ENCODE measurements at places on chromosomes 3 and 15.

- no peak for DNase-seq
These were observed 22.7 kb downstream of the PSMD6 start for GRCh38 chr3:64000453-64001055.

GRCh38 chr3:138457863-138458735, 23.7 kb downstream of the ESYT3 start:
- no peak for DNase-seq

DNA sequence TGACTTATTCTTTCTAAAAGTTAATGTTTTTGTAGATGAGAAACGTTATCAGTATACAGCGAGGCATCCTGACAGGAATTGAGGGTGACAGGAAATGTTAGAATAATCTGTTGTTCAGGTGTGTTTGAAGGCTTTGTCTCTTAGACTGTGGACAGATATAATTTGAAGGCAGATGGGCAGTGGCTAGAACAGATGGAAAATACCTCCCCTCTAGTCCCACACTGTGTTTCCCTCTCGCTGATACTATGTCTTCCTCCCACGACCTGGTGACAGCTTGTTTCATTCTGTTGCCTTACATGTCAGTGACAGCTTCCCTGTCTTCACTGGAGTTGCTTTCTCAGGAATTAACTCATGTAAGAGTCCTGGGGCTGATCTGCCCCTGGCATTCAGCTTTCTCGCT, 125.3 kb downstream of the MYRIP start:
- DNase-seq = no peak

- no peak for DNase-seq
These were observed 730.6 kb upstream of the NECTIN3 start for GRCh38 chr3:110341047-110341446.

- no peak for DNase-seq
These were observed 154.4 kb downstream of the PEX5L start for GRCh38 chr3:179882292-179882691.

- no peak for DNase-seq
These were observed 13.0 kb upstream of the MAPK6 start for GRCh38 chr15:52005748-52006701.

- DNase-seq = no peak
These were observed 12.6 kb downstream of the FSTL1 start for GRCh38 chr3:120438216-120438615.

- peak; percentile 42 for DNase-seq
These were observed 24.1 kb downstream of the SLC24A5 start for GRCh38 chr15:48144889-48145288.

DNA sequence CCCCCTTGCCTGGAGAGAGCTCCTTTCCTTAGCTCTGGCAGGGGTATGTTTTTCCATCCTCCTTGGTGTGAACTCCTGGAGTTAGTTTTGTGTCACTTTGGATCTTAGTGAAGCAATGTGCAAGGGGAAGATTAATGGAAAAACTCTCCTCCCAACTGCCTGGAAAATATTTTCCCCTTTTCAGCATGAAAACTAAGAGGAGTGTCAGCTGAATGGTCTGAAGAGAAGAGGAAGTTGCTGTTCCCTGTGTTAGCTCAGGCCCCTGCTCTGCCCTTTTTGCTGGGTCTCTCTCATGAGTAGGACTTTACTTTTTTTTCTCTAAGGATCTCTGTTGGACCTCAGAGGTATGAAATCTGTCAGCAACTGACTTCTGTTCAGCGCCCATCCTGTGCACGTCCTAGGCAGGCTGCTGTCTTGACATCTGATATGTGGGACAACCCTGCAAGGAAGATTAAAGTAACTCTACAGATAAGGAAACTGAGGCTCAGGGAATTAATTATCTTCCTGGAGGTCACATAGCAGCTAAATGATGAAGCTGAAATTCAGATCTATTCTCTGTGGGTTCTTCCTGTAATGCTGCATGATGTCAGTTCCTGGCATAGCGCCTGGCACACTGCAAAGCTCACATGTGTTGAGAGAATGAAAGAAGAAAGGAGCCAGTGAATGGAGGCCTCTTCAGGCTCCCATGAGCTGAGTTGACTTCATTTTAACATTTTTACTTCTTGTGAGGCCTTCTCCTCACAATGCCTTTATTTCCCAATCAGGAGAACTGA, 109.7 kb upstream of the GALNT15 start:
- DNase-seq = peak; percentile 32

- no peak for DNase-seq
These were observed 780 bp upstream of the P4HTM start for GRCh38 chr3:48989126-48989795.

DNA sequence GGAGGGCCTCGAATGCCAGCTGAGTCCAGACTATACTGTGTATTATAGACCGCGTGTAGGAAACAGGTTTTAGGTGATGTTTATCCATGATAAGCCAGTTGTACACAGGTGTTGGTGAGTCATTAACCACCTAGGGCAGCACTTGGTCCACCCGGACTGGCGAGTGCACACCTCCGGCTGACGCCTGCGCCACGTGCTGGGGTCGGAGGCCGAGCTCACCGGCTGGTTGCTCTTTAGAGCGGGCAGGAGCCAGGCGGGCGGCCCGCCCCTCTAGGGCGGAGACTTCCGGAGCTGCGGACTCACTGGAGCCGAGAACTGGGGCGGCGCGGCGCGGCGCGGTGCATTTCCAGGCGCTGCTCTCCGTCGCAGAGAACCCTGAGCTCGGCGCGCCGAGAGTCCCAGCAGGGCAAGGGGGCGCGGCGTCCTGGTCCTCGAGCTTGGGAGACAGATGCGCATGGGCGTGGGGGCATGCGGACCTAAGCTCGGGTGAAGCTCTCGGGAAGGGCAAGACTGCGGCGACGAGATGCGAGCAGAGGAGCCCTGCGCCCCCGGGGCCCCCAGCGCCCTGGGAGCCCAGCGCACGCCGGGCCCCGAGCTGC, at the start of gene ESYT3:
Gene ESYT3, plus strand, starts transcription at position 341 of the 599 bp plus-strand sequence. Its CDS starts 183 bp downstream, at position 524.
- peak; percentile 86 for DNase-seq

GRCh38 chr3:98812851-98813374, 49.8 kb downstream of the ST3GAL6 start:
- DNase-seq = peak; percentile 69

GRCh38 chr3:112377568-112378071, 44.7 kb downstream of the CD200 start:
- no peak for DNase-seq

DNA sequence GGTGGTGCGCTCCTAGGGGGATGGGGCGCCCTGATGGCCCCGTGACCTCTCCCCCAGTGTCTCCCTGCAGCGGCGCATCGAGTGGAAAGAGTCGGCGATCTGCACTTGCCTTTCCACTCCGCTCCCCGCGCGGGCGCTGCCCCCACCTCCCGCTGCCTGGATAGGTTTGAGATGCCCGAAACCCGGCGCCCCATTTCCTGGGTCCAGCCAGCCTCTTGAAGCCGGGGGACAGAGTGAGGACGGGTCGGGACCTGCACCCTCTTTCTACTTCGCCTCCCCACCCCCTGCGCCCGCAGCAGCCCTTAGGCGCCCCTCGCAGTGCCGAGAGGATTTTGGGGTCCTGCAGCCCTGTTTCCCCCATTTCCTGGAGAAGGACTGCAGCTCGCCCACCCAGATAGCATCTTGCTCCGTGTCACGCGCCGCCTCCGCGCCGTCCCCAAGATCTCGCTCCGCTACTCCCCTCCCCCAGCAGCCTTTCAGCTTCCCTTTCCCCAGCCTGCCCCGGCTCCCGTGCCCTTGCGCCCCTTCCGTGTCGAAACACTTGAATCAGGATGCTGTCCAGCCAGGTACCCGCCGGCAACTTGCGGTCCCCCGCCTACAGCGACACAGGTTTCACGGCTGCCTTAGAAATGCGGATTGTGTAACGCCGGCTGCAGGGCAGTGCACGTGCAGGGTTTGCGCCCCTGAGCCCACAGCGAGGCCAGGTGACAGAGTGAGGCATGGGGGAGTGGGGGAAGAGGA, 519 bp downstream of the ABHD6 start:
- DNase-seq = peak; percentile 52

All from KBM-7 (cell line).